ENCODE measurements at places on chromosomes 6 and 20.
A peak's percentile ranks its signal among the peaks of the same experiment; 100 is the strongest.

- no peak for DNase-seq
Observed at GRCh38 chr6:161064915-161065314, 73.3 kb downstream of the MAP3K4 start.

DNA sequence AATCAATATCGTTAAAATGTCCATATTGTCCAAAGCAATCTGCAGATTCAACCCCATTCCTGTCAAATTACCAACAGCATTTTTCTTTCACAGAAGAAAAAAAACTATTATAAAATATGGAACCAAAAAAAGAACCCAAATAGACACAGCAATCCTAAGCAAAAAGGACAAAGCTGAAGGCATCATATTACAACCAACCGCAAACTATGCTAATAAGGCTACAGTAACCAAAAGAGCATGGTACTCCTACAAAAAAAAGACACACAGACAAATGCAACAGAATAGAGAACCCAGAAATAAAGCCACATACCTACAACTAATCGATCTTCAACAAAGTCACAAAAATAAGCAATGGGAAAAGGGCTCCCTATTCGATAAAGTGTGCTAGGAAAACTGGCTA lies 49.2 kb downstream of the RNGTT start:
- DNase-seq: no peak

GRCh38 chr6:85401186-85402021 lies 48.5 kb upstream of the NT5E start:
- no peak for DNase-seq

- peak; percentile 34 for DNase-seq
Observed at GRCh38 chr6:1885576-1886011, 275.9 kb downstream of the FOXC1 start.

GRCh38 chr6:78947962-78948361 lies 80.6 kb downstream of the IRAK1BP1 start:
- no peak for DNase-seq

GRCh38 chr6:148735989-148736388 lies 10.8 kb upstream of the UST start:
- DNase-seq: no peak

- no peak for DNase-seq
Observed at GRCh38 chr6:18263418-18264218, 712 bp downstream of the DEK start.

DNA sequence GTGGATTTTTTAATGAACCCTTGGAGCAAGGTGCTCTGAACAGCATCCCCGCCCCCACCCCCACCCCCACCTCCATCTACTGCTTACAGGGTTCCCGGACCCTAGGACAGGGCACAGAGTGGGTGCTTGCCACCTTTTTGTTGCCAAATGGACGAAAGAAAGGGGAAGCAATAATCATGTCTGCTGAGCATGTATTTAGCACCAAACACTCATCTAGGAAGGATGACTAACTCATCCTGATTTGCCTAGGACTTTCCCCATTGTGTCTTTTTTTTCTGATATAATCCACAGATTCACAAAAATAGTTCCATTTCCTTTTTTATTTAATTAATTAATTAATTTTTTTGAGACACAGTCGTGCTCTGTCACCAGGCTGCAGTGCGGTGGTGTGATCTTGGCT lies 1.2 kb upstream of the PLTP start:
- no peak for DNase-seq

DNA sequence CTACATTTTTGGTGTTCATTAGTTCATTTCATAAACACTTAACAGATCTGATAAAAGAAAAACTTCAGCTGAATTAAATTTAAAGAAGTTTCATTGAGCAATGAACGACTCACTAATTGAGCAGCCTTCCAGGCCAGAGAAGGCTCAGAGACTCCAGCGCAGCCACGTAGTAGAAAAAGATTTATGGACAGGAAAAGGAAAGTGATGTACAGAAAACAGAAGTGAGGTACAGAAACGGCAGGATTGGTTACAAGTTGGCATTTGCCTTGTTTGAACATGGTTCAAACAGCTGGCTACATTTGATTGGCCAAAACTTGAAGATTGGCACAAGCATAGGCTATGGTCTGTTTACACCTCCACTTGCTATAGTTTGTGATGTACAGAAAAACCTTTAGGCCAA lies 166.3 kb upstream of the DTNBP1 start:
- no peak for DNase-seq

- no peak for DNase-seq
Observed at GRCh38 chr6:101011186-101011585, 130.1 kb upstream of the ASCC3 start.

- no peak for DNase-seq
Observed at GRCh38 chr6:42017021-42017643, 33.2 kb upstream of the TAF8 start.

DNA sequence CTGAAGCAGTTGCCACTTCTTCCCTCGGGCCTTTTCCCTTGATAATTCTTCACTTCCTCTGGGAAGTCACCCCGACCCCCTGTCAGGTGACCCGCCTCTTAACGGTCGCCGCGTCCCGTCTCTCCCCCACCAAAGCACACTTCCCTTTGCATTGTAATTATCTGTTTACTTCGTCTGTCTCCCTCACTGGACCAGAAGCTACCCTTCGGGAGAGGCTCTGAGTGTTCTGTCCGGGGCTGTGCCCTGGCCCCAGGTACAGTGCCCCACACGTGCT lies 771 bp upstream of the SNAI1 start:
- no peak for DNase-seq

- no peak for DNase-seq
Observed at GRCh38 chr6:17710331-17710730, 3.6 kb upstream of the NUP153 start.

GRCh38 chr20:5080384-5080877 lies 39.3 kb downstream of the PCNA start:
- DNase-seq: no peak

DNA sequence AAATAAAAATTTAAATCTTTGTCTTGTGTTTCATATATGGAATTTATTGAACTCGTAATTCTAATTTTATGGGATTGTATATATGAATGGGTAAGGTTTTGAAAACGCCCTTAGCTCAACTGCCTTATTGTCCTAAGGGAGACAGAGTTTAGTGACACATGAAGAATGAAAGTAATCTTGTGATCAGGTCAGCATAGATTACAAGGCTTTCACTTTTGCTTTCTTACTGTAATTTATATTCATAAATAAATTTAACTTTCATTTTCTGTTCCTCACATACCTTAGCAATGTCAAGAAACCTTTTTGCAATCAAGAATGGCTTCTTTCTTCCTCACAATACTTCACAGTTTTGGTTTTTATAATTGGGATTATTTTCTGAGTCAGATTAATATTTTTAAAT lies 14.4 kb downstream of the KPNA5 start:
- no peak for DNase-seq

GRCh38 chr6:45026003-45026516 lies 302.1 kb upstream of the RUNX2 start:
- no peak for DNase-seq

GRCh38 chr6:116447496-116448011 lies 13.6 kb upstream of the CALHM6 start:
- DNase-seq: no peak

DNA sequence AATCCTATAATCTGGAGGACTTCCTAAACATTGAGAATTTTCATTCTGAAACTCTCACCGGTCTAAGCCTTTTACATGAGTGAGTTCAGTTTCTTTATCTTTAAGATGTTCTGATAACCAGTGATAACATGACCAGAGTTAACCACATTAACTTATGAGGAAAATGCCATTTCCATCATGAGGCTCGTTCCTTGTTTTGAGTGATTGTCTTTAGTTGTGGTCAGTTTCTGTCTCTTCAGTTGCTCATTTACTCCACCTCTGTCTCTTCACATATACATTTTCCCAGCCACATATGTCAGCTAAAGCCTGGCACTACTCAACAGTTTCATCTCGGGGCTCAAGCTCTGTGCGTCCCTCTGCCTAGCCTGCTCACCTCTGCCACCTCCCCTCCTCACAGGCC lies 70.4 kb downstream of the JAG1 start:
- DNase-seq: no peak

GRCh38 chr6:34957231-34957783 lies 68.3 kb downstream of the ANKS1A start:
- DNase-seq: no peak

GRCh38 chr20:61353261-61354000 lies 101.4 kb downstream of the CDH4 start:
- no peak for DNase-seq

GRCh38 chr6:139448051-139448649 lies 73.7 kb upstream of the CITED2 start:
- DNase-seq: no peak

GRCh38 chr6:2942914-2943563 lies 28.3 kb downstream of the SERPINB6 start:
- DNase-seq: no peak

GRCh38 chr20:52082612-52083011 lies 109.0 kb downstream of the ZFP64 start:
- no peak for DNase-seq

- DNase-seq: no peak
Observed at GRCh38 chr6:121497970-121498375, 62.5 kb downstream of the GJA1 start.

Data from neural crest cell (in vitro differentiated cells).